ENCODE measurements at places on chromosomes 7 and 10.
A peak's percentile ranks its signal among the peaks of the same experiment; 100 is the strongest.

DNA sequence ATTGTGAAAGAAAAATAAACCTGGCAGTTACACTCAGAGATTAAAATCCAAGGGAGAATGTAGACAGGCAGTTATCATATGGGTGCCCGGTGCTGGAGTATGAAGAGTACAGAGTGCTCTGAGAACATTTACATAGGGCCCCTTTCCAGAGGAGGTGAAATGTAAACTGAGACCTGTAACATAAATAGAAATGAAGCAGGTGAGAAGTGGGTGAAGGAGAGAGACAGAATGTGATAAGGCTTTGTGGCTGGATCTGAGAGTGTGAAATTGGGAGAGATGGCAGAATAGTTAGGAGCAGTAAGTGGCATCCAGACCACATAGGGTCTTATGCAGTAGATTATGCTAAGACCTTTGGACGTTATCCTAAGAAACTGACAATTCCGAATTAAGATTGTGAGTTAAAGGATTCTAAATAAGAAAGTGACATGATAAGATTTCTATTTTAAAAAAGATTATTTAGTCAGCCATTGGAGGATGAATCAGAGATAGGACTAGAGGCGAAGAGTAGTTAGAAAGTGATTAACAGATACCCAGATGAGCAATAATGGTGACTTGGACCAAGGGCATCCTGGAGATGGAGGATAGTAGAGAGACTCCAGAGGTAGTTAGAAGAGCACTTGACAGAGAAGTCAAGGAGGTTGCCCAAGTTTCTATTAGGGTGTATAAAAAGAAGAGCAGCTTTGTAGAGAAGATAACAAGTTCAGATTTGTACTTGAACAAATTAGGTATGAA is 36.7 kb downstream of the DNAH11 start:
- DNase-seq = no peak

DNA sequence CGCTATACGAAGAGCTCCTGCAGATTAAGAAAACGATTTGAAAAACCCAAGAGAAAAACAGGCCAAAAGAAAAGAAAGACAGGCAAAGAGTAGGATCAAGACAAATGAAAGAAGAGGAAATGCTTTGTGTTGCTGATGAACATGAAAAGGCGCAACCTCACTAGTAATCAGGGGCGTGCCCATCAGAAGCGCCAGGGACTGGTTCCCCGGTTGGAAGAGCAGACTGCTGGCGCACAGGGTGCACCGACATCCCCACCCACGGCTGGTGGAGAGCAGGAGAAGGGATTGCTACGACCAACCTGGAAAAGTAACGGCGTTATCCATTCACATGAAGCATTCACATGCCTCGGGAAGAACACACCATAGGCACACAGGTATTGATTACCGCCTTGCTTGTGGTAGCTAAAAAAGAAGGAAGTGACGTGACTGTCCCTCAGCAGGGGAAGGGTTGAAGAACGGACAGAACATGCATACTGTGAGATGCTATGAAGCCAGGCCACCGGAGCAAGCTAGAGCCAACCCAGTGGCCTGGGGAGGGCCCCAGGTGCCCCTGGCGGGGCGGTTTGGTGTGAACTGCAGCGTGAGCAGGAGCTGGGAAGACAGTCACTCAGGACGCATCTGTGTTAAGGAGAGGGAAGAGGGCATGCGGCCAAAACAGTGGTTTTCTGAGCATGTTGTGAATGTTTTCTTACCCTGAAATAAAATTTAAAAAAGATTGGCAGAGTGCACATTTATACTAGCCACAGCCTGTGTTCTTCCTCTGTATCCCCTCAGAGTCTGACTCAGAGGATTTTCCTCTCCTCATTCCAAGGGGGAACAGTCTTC is 18.3 kb downstream of the AGAP3 start:
- no peak for DNase-seq

GRCh38 chr10:35789996-35790395 is 147.9 kb upstream of the FZD8 start:
- no peak for DNase-seq

DNA sequence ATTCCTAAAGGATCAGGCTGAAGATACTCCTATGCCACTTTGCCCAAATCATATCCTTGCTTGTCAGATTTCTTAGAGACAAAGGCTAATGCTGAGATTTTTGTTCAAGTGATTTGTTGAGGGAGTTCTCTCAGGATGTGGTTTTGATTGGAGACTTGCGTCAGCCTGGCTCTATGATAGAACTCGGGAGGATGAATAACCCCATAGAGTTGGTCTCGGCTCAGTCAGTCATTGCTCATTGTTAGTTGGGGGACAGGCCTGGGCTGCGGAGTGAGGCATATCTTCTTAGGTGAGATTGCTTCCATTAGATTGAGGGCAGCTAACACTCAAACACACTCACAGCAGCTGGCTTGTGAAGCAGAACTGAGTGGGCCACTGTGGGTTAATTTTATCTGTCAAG is 203.4 kb downstream of the KIF20B start:
- no peak for DNase-seq

- no peak for DNase-seq
These were observed 959.9 kb upstream of the GHITM start for GRCh38 chr10:83179371-83179770.

- DNase-seq = no peak
These were observed 289.4 kb downstream of the PLXNA4 start for GRCh38 chr7:132286836-132287235.

DNA sequence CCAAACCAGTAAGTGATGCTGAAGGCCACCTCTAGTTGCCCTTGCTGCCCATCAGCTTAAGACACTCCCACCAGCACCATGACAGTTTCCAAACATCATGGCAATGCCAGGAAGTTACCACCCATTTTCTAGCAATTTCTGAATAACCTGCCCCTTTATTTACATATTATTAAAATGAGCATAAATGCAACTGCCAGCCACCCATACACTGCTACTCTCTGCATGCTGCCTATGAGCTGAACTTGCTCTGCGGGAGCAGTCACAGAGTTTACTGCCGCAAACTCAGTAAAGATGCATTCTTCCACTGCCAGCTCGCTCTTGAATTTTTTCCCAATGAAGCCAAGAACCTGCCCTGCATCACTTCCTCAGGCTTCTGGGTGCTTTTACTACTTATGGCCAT is 212.6 kb downstream of the SH2D4B start:
- no peak for DNase-seq

- no peak for DNase-seq
These were observed 130.9 kb downstream of the TES start for GRCh38 chr7:116340943-116341907.

DNA sequence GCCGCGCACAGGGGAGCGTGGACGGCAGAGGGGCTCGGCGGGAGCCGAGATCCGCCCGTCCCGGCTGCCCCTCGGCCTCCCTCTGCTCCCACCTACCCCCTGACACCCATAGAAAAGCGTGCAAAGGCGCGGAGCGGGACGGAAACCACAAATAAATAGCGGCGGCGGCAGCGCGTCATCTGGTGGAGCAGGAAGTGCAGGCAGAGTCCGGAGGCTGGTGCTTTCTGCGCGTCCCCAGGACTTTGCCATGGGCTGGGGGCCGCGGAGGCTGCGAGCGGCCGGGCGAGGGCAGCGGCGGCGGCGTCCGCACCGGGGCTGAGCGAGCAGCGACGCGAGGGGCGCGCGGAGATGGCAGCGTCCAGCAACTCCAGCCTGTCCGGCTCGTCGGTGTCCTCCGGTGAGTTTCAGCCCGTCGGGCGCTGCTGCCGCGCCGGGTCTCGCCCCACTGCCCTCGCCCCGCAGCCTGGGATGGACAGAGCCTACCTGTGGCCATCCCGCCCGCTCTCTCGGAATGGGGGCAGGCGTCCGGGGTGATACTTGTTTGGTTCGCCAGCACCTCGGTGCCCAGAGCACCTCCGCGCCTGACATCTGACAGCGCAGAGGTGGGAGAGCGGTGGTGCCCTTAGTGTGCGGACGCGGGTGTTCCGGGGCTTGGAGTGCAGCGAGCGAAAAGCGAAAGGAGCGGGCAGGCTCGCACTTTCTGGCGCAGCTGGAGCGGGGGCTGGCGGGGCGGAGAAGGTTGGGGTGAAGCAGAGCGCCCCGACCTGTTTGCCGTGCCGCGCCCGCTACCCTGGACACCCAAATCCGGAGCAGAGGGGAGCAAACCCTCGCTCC is at the start of gene CHN2:
TSS of gene CHN2 (plus strand) at position 182 of the 834 bp plus-strand sequence.
- DNase-seq = peak; percentile 76

- DNase-seq = no peak
These were observed 64.2 kb downstream of the CUL2 start for GRCh38 chr10:35025916-35026315.

DNA sequence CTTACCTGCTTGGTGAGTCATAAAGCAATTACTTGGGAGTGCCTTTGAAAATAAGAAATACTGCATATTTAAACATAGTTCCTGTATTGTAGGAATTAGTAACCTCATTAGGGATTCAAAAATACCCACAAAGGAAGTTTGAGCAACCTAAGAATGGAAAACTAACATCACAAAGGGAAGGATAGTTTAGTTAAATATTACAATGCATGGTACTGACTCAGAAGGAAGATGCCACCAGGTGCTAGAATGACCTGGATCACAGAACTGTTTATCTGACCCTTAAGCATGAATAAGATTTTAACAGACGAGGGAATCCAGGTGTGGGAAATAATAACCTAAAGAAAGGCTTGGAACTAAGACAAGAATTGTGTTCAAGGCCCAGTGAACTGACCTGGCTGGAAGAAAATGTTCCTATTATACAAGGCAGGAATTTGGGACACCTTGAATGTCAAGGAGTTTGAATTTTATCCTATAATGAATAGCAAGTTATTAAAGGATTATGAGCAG is 106.4 kb downstream of the GSAP start:
- no peak for DNase-seq

- no peak for DNase-seq
These were observed 212.6 kb downstream of the TYW1 start for GRCh38 chr7:67209256-67209655.

DNA sequence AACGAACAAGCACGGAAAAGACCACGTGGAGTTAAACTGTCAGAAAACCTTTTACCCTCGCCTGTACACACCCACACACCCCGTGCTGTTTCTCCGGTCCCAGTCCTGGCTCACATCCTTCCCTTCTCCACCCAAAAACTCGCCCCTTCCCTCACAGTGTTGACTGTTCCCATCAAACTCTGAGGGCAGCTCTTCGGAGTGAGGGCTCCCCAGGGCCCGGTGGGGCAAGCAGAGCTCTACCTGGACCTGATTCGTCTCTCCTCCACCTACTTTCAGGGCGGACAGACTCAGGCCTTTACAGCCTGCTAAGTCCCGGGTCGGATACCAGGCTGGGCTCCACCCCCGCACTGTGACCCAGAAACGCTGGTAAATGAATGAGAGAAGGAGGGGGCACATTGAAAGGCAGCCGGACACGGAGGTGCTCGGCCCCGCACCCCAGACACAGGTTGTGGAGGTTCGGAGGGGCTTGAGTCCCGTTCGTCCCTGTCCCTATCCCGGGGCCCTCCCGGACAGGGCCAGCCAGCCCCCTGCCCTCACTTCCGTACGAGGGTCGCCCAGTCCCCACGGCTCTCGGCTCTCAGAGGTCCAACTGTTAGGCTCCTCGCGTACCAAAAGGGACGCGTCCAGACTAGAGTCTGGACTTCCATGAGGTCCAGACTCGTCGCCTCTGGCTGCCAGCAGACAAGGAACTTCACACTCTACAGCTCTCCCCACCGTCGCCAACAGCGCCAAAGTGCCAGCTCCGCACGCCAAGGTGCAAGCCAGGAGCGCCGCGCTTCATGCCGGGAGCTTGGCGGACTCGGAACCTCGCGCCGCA is 31.7 kb upstream of the ASL start:
- peak; percentile 46 for DNase-seq

GRCh38 chr7:150871601-150872000 is 19.3 kb downstream of the AOC1 start:
- no peak for DNase-seq

GRCh38 chr10:103845972-103846371 is 9.4 kb downstream of the SH3PXD2A start:
- no peak for DNase-seq

DNA sequence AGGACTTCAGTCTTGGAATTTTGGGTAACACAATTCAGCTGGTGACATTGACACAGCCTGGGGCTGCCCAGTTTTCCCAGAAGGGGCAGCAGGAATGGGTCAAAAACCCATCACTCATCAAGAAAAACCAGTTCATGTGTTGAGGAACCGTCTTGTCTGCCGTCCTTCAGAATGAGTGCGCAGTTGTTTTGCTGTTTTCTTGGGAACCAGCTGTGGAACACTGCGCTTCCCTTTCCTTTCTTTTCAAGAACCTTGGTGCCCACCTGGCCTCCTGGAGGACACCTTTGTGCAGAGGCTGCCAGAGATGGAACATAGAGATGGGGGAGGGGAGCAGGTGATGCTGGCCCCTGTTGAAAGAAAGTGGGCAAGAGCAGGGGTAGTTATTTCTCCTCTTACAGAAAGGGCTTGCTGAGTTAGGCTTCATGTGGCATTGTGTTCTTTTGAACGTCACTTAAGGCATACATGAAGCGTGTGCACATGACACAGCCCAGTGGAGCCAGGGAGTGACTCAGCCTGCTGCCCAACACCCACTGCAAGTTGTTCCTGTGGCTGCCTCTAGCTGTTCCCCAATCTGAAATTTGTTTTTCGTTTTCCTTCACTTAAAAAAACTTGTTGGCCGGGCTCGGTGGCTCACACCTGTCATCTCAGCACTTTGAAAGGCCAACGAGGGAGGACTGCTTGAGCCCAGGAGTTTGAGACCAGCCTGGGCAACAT is 87.4 kb upstream of the TNS3 start:
- DNase-seq = peak; percentile 65

DNA sequence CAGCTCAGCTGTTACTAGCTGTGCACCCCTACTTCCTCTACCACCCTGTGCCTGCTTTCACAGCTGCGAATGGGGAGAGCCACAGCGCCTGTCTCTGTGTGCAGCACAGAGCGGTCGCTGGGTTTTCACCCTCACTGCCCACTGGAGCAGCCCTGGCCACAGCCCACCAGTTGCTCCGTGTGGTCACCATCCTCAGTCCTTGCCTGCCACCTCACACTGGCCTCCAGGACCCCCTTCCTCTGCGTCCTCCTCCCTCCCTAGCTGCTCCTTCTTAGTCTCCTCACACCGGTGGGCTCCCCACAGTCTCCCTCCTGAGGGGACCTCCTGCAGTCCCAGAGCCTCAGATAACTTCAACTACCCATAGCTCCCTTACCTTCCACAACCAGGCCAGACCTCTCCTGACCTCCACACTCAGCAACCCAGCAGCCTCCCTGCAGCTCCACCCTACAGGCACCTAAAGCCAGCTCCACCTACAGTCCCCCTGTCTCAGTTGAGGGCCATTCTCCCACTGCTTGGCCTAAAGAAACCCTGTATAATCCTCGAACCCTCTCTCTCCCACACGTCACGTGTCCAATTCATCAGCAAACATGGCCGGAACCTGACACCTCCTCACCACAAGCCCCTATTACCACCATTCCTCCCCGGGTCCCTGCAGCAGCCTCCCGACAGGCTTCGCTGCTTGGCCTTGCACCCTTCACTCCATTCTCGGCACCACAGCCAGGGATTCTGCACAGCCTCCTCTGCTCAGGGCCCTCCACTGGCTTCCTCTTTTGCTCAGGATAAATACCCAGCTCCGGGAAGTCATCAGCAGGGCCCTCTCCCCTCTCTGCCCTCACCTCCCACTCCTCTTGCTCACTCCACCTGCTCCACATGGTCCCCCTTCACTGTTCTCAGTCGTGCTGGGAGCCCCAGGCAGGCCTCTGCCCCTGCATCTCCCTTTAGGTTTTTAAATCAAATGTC is 28.1 kb downstream of the PLAC9 start:
- no peak for DNase-seq

GRCh38 chr7:3250725-3251124 is 50.3 kb upstream of the SDK1 start:
- DNase-seq = no peak

Measured in tongue (tissue), 3 donors.